ENCODE measurements at places on chromosomes 4 and X.

DNA sequence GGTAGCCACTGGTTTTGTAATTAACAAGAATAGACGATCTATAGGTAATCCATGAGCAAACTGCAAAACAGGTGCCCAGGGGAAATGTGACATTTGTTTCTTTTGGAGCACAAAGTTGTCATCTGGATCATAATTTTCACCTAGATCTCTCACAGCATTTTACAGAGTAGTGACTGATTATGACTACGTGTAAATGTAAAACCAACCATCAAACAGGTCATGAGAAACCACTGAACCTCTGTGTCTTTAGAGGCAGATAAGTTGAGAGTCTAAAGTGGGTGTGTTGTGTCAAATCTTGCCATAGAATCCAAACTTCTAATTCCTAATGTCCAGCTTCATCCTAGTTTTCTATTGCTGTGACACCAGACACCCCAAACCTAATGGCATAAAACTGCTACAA lies 648.1 kb downstream of the MID1IP1 start:
- no peak for DNase-seq

DNA sequence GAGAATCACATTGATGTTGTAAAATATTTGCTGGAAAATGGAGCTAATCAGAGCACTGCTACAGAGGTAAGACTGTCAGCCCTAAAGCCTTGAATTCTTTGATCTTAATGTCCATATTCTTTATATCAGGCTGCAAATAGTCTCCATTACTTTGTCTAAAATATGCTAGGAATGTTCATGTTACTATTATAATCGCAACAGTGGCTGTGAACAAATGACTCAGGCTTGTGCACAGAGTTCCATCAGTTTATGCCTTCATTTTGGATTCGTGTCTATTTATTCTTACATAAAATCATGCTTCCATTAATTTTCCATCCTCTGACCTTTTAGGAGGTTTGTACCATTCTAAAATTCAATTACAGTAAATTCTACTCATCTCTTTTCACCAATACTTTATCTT lies 182.7 kb downstream of the ANK2 start:
- no peak for DNase-seq

GRCh38 chrX:18173494-18174180 lies 47.0 kb downstream of the BEND2 start:
- DNase-seq, result no peak

DNA sequence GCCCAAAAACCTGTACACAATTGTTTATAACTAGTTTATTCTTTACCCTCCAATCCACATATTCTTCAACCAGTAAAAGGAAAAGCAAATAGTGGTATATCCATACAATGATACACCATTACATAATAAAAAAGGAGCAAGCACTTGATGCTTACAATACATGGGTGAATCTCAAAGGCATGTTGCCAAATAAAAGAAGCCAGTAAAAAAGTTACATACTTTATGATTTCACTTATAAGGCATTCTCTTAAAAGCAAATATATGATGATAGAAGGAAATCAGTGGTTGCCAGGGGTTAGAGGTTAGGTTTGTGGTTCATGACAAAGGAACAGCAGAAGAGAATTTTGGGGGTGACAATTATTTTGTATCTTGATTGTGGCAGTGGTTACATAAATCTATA lies 896.1 kb upstream of the LCORL start:
- no peak for DNase-seq

- peak; percentile 97 for DNase-seq
Measured at GRCh38 chr4:76546759-76547742, 112.0 kb downstream of the SHROOM3 start.

All from HAP-1 (cell line).